ENCODE measurements at places on chromosomes 7 and 10.

DNA sequence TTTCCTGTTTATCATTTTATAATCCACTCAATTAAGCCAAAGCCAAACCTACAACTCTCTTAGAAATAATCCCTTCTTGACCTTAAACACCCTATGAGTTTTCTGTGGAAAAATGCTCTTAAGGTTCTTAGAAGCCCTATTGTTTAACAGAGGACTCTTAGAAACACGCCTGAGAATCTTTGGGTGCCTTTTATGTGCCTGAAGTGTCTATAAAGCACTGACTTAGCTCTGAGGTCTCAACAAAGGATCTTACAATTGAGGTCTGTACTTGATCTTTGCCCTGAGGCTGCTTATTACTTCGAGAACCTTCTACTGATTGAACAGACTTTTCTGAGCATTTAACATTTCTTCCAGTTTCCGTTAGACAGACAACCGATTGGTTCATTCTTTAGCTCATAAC lies 353.3 kb upstream of the SORCS1 start:
- no peak for DNase-seq

- DNase-seq = no peak
Measured at GRCh38 chr10:12579954-12580858, 230.9 kb downstream of the CAMK1D start.

DNA sequence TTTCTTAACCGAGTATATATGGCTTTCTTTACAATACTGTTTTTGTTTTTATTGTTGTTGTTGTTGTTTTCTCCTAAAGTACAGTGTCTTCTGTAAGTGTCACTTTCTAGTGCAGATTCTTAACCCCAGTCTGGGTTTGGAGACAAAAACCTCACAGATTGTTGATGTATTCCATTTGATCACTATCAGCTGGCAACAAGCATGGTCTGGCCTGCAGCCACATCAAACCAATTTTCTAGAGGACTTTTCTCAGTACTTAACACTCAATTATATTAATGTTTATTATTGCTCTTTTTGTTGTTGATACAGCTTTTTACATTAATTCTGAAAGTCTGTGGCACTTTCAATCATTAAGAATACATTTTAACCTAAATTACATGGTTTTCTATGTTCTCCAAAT lies 17.1 kb downstream of the LRRN3 start:
- no peak for DNase-seq

DNA sequence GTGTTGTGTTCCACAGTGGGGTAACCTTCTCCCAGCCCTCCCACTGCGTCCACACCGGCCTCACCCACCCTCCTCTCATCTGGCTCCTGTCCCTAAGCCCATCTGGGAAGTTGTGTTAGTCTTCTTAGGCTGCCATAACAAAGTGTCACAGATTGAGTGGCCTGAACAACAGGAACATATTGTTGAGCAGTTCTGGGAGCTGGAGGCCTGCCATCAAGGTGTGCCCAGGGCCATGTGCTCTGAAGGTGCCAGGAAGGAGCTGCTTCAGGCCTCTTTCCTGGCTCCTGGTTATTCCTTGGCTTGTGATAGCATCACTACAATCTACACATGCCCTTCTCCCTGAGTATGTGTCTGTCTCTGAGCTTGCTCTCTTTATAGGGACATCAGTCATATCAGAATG lies 327.6 kb upstream of the COBL start:
- DNase-seq = no peak

GRCh38 chr7:14590206-14590605 lies 312.3 kb downstream of the DGKB start:
- DNase-seq = no peak

DNA sequence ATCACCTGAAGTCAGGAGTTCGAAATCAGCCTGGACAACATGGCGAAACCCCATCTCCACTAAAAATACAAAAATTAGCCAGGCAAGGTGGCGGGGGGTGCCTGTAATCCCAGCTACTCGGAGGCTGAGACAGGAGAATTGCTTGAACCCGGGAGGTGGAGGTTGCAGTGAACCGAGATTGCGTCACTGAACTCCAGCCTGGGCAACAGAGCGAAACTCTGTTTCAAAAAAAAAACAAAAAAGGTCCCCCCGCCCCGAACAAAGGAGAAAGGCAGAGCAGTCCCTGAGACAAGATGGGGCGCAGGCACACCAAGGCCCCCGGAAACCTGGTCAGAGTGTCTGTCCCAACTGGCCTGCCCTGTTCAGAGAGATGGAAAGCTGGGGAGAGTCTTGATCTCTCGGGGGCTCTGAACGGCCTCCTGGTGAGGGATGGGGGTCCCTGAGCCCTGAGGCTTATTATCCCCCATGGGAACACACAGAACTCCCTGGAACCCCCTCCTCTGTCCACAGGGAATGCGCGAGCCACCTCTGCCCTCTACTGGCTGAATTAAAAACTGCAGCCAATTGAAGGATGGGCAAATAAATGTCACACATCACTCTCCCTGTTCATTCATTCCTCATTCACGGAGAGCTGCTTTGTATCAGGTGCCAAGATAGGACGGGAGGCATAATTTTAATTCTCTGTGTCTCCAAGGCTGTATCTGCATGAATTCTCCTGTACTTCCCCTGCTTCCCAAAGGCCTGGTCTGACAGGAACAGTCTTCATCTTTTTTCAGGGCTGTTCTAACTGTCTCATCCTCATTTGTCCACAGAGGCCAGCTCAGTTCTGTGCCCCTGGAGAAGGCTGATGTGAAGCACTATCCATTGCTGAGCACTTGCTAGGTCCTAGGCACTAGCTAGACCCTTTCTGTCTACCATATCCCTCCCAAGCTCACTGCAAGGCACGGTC lies 28.9 kb downstream of the MAT1A start:
- peak; percentile 26 for DNase-seq

GRCh38 chr7:36283181-36283580 lies 106.5 kb upstream of the ANLN start:
- no peak for DNase-seq

- no peak for DNase-seq
Measured at GRCh38 chr7:141944811-141945210, 2.0 kb downstream of the CLEC5A start.

DNA sequence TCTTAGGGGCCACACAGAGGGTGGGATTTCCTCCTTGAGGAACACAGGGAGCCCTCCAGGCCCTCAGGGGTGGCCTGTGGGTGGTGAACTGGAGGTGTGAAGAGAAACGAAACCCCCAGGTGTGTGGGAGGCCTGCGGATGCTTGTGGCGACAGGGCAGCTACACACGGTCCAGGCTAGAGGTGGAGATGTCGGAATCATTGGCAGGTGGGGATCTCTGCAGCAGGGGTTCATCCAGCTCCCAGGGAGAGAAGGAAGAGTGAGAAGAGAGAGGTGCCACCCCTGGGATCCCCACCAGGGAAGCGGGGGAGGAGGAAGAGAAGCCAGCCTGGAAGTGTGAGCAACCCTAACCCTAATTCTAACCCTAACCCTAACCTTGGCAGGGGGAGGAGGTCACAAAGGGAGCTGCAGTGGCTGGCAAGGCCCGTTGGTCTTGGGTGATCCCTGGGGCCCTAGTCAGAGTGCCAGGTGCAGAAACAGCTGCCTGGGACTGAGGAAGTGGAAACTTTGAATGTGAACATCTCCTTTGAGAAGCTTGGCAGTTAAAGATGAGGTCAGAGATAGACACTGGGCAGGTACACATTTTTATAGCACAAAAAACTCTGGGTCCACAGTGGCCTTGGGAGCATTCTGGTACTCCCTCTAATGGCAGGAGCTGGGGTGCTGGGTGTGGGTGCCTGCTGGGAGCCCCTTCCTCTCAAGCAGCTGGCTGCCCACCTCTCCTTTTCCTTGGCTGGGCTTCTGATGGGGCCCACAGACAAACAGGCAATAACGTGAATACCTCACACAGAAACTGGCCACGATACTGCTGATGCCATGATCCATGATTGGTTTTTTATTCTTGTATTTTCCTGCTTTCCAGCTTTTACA lies 6.8 kb upstream of the AEBP1 start:
- no peak for DNase-seq

DNA sequence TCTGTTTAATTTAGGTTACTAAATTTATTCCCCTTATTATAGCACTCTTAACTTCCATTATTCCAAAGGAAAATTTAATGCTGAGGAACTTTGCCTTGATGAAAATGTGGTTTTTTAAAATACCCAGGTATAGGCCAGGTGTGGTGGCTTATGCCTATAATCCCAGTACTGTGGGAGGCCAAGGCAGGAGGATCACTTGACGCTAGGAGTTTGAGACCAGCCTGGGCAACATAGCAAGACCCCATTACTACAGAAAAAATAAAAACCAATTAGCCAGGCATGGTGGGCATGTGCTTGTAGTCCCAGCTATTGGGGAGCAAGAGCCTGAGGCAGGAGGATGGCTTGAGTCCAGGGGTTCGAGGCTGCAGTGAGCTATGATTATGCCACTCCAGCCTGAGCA lies 32.4 kb downstream of the TMEM243 start:
- no peak for DNase-seq

GRCh38 chr7:150923196-150923595 lies 54.9 kb downstream of the KCNH2 start:
- no peak for DNase-seq

GRCh38 chr10:45427970-45428366 lies 54.0 kb downstream of the ALOX5 start:
- no peak for DNase-seq

DNA sequence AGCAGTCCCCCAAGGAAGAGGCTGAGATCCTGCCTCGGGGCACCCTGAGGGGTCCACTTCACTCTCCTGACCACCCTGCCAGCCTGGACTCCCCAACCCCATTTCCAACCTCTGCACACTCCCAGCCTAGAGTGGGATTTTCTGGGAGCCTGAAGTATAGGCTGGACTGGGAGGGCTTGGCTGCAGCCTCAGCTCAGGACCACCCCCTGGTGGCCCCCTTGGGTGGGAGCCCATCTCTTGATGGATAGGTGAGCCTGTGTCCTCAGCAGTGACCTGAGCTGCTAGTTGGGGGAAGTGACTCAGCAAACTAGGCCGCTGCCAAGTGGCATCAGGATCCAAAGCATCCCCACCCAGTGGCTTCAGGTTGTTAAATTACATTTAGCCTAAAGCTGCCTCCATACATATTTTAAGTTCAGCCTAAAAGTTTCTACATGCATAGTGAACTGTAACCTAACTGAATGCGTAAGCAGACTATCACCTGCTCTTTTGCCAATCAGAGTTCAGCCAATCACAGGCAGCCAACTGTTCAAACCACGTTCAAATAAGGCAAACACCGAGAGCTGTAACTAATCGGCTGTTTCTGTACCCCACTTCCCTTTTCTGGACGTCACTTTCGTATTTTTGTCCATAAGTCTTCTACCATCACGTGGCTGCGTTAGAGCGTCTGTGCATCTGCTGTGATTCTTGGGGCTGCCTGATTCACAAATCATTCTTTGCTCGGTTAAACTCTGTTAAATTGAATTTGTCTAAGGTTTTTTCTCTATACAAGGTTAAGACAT lies 144.0 kb downstream of the PLPP4 start:
- no peak for DNase-seq

DNA sequence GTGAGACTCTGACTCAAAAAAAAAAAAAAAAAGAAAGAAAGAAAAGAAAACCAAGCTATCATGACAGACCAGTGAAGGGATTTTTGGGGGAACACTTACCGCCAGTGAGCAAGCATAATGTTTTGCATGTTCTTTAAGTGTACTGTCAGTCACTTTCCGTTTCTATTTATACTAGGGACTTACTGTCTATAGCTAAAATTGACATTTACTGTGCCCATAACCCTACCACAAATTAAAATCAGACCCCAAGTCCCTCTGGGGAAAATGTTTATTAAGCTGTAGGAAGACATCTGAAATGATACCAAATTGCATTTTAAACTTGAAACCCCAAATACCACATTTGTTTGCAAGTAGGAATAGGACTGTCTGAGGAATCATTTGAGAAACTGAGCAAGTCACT lies 252.8 kb downstream of the TRIL start:
- DNase-seq = no peak

DNA sequence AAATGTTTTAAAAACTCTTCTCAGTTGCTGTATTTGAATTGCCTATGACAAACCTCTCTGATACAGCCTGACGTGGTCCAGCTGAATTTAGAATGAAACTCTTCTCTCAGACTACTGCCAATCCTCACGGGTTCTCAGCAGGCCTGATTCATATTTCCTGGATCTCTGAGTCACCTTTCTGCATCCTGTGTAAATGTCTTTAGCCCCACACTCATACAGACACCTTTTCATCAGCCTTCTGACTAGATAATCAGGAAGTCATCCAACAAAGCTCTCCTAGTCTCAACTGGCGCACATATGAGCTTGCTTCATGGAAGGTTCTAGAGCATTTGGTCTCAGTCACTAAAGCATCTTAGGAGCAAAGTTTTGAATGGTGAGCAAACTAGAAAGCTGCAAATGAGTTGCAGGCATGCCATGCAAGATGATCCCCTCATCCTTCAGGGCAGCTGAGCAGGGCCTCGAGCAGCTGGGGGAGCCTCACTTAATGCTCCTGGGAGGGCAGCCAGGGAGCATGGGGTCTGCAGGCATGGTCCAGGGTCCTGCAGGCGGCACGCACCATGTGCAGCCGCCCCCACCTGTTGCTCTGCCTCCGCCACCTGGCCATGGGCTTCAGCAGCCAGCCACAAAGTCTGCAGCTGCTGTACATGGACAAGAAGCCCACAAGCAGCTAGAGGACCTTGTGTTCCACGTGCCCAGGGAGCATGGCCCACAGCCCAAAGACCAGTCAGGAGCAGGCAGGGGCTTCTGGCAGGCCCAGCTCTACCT lies 182.8 kb downstream of the ARHGAP12 start:
- DNase-seq = no peak

- DNase-seq = no peak
Measured at GRCh38 chr10:50422259-50422658, 170.9 kb upstream of the ASAH2 start.

DNA sequence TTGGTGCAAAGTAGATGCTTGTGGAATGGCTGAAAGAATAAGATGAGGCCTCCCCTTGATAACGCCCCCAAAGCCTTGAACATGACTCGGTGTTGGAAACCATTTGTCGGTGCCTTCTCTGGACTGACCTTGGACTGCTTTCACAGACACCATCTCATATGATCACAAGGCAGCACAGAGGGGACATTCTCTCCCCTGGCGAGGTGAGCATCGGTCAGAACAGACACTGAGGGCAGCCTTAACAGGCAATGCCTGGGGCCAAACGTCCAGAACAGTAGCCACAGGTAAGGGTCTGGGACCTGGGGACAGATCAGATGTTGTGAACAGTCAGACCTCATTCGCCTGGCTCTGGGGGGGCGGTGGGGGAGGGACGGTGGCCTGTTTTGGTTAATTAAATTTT lies 2.8 kb upstream of the TRRAP start:
- no peak for DNase-seq

DNA sequence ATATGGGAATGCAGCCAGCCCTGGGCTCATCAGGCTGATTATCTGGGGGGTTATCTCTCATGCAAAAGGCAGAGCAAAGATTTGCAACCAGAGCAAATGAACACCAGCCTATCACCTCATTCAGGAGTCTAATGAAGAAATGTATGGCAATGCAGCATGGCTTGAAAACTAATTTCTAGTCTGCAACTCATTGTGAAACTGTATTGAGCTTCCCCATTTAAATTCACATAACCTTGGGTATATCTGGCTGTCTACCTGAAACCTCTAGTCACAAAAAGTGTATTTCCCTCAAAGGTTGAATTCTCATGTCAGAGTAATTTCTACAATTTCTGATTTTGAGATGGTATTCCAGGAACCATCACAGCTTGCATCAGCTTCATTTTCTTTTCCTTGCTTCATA lies 240.0 kb downstream of the SDHAF3 start:
- no peak for DNase-seq

All from KG1 (cell line).